ENCODE measurements at places on chromosomes 4 and X.

DNA sequence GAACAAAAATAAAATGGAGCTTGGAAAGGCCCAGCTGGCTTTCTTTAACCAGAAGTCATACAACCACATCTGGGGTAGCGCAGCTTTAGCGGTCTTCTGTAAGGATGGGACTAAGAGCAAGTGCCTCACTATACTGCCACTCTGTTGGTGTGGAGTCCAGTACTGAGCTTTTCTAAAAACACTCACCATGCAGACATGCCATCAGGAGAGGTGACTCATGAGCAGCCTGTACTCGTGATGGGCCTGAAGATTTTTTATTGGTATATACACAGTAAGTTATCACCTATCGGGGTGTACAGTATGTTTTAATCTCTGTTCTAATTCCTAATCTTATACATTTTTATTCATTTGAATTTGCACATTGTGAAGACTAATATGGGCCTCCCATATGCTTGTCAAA is 9.6 kb downstream of the PPP3CA start:
- no peak for DNase-seq

GRCh38 chrX:19750028-19750782 is 137.2 kb downstream of the SH3KBP1 start:
- DNase-seq, result no peak

- no peak for DNase-seq
Observed at GRCh38 chr4:138573246-138573645, 331.1 kb upstream of the SLC7A11 start.

DNA sequence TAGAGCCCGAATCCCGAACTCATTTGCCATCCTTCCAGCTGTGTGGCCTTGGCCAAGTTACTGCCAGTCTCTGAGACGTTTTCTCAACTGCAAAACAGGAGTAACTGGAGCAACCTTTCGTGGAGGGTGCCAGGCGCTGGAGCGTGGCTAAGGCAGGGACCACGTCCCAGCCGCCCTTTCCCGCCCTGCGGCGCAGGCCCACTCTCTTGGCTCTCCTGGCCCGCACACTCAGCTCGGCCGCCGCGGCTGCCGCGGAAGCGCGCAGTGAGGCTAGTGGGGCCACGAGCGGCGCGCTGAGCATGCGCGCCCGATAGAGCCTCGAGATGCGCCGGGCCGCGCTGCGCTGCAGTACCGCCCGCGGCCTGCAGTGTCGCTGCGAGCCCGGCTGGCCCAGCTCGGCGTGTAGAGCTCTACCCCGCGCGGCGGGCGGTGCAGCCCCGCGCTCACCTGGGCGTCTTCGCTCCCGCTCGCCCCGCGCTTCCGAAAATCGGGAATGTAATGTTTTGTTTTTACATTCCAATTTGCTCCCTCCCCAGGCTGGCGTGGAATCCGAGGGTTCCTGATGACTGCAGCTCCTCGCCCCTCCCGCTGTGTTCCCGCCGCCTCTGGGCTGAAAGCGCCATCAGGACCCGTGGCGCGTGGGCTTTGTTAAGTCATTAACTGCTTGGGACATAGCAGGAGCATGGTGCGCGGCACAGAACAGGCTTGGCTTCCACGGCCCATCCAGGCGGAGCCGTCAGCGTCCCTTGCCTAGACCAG is 4.0 kb upstream of the ZNF518B start:
- DNase-seq, result peak; percentile 71

DNA sequence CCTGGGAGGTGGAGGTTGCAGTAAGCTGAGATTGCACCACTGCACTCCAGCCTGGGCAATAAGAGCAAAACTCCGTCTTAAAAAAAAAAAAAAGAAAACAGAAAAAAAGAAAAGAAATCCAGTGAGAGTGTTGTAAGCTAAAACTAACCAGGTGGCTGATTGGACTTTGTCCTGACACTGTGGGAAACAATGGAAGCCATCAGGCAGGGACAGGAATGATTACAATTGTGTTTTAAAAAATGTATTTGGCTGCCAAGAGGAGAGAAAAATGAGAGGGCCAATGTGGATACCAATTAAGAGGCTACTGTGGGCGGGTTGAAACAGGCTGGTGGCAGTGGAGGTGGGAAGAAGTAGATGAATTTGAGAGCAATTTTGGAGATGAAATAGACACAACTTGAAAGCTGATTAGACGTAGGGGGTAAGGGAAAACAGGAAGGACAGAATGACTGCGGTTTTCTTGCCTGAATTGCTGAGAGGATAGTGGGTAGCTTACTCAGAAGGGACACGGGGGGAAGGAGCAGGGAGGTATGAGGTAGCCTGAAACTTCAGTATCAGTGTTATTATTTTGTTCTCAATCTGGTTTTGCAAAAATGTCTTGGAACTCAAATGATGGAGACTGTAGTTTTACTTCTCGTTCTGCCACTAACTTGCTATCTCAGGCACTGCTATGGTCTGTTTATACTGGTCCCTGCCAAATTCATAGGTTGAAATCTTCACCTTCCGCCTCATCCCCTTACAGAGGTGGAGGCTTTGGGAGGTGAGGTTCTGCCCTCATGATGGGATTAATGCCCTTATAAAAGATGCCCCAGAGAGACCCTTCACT is 45.6 kb upstream of the CHRNA9 start:
- no peak for DNase-seq

Data from CD4-positive, alpha-beta T cell treated with Interleukin-15 for 4 hours (primary cell).